ENCODE measurements at places on chromosomes 4 and X. TPM values are rescaled to one million over a fixed set of nuclear protein-coding genes. Genes with fewer than 3 reads are reported as not detected.

UVSSA gene
- total RNA-seq, result 25.5 TPM

GRIA2 gene
- 0.49 TPM for total RNA-seq

GRCh38 chr4:87060957-87061356, 126.1 kb downstream of the AFF1 start:
- H3K27me3 ChIP-seq, result no peaks in the 10 kb centered on the region
- DNase-seq, result no peak
- no peak overlapping the region for H3K4me3 ChIP-seq
- no peak overlapping the region for H3K27ac ChIP-seq

EDA2R gene
- total RNA-seq, result 1.2 TPM
